ENCODE measurements at places on chromosomes 3 and 15.

- DNase-seq: no peak
Measured at GRCh38 chr3:100554373-100554676, 55.1 kb upstream of the ADGRG7 start.

GRCh38 chr15:90596943-90597342, 67.2 kb downstream of the CRTC3 start:
- DNase-seq: peak; percentile 66

GRCh38 chr15:38226608-38227266, 25.9 kb upstream of the SPRED1 start:
- DNase-seq: no peak

DNA sequence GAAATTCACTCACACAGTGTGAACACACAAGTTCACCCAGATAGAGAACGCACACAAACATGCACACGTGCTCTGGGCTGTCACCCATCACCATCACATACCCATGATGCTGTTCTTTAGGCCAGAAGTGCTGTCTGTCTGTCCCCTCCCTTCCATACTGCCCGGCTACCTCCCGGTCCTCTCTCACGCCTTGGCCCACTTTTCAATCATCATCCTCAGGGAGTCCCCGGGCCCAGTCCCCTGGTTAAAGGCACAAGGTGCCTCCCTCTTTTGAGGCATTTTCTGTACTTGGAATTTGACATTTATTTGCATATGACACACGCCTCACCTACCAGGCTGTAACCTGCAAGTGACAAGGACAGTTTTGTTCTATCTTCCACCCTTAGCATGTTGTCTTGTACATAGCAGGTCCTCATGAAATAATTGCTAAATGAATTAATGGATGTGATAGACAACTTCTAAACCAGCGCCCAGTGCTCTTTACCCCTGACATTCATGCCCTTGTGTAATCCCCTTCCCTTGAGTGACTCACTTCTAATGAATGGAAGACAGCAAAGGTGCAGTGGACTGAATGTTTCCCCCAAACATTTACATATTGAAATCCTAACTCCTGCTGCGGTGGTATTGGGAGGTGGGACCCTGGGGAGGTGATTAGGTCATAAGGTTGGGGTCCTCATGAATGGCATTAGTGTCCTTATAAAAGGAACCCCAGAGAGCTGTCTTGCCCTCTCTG, 73.9 kb upstream of the ADPGK start:
- DNase-seq: no peak

- DNase-seq: no peak
Measured at GRCh38 chr3:53240989-53241972, 14.5 kb downstream of the TKT start.

GRCh38 chr15:57403566-57404325, 27.4 kb downstream of the CGNL1 start:
- no peak for DNase-seq

GRCh38 chr15:92451225-92451825, 57.6 kb downstream of the ST8SIA2 start:
- DNase-seq: no peak

DNA sequence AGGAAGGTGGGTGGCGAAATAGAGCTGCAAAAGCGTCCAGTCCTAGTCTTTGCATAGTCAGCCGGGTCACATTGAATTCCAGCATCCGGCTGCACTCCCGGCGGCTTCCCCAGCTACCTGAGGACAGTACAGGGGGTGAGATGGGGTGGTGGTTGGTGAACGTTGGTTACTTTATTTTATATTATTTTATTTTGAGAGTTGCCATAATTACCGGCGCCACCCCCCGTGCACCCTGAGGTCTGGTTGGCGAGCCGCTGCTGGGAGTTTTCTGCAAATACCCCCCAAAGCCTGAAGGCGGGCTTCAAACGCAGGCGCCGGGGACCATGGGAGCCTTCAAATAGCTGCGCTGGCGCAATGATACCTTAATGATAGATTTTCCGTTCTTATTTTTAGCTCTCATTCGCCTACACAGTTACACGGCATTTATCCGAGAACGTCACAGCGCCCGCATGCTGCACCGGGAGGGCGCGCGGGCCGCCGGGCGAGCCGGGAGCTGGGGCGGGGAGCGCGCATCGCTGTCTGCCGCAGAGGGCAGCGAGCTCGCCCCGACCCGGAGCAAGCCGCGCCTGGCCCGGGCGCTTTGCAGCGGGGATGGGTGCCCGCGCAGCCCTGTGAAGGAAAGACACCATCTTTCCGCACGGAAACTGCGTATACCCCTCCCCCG, 756 bp upstream of the RASGRF1 start:
- DNase-seq: peak; percentile 48

GRCh38 chr3:102059145-102059943, 210.0 kb downstream of the NFKBIZ start:
- no peak for DNase-seq

DNA sequence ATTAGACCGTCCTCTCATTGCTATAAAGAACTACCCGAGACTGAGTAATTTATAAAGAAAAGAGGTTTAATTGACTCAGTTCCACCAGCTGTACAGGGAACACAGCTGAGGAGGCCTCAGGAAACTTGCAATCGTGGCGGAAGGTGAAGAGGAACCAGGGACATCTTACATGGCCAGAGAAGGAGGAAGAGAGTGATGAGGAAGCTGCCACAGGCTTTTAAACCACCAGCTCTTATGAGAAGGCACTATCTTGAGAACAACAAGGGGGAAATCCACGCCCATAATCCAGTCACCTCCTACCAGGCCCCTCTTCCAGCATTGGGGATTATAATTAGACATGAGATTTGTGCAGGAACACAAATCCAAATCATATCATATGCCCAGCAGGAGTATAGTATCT, 138.5 kb downstream of the ALCAM start:
- no peak for DNase-seq

GRCh38 chr15:25545017-25545416, 106.2 kb upstream of the UBE3A start:
- no peak for DNase-seq

DNA sequence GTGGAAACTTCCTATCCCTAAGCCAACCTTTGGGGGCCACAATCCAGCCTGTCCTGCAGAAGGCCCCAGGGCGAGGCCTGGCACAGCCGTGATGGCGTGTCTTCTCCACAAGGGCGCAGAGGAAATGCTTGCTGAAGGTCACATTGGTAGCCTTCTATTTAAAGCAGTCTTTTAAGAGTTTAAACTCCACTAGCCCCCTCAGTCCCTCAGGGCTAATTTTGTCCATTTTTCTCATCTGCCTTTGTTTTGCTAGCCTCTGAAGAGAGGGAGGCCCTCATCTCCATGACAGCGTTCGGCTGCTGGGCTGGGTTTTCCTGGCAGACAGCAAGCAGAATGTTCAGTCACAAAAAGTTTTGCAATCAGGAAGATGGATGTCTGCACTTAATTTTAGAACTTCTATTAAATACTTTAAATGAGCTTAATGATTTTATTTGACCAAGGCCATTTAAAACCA, 40.8 kb downstream of the RARB start:
- DNase-seq: no peak

DNA sequence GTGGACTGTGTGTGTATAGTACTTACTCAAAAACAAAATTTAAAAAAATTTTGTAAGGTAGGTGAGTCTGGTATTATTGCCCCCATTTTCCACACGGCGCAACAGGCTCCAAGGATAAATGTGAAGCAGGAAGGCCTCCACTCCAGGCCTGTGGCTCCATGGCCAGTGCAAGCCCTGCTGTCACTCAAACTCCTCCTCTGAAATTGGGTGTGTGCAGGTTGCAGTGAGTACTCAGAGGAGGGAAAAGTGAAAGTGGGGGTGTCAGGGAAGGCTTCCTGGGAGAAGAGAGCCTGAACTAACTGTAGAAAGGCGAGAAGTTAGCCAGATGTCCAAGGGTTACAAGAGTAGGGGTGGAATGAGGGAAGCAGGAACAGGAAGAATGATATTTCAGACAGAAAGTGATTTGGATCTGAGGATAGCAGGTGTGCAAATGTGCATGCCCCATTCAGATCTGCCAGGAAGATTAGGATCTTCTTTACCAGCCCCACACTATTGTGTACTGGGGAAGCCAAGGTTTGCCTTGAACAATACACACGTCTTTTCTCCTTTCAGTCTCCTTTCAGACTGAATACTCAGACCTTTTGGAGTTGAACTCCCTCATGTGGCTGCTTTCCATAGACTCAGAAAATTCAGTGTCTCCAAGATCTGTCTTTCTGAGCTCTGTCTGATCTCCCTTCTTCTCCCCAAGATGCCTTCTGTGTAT, 48.7 kb upstream of the RYK start:
- no peak for DNase-seq

DNA sequence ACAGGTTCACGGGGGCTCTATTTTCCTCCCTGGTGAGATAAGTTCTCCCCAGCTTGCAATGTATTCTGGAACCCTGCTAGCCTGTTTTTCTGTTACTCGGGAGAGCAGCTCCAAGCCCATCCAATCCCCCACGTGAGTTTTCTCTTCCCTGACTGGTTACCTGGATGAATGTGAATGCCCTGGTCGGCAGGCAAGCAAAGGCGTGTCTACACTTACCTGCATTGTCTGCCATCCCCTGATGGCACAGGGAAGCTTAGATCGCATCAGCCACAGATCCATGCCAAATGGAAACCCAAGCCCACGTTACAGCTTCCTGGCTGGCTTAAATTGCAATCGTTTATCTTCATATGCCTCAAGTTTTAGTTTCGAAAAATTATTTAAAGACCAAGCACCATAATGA, 149.9 kb downstream of the FOXP1 start:
- DNase-seq: no peak

DNA sequence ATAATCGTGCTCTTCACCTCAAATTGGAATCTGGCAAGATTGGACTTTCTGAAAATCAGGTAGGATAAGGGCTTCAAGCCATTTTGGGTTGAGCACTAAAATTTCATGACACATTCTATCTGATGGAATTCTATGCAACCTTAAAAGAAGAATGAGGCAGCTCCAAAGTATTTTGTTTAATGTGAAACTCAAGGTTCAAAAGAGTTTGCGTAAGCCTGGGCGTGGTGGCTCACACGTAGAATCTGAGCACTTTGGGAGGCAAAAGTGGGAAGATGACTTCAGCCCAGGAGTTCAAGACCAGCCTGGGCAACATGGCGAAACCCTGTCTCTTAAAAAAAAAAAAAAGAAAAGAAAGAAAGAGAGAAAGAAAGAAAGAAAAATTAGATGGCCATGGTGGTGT, 3.6 kb upstream of the PLA1A start:
- DNase-seq: no peak

- DNase-seq: no peak
Measured at GRCh38 chr3:127589600-127590281, 792 bp downstream of the TPRA1 start.

DNA sequence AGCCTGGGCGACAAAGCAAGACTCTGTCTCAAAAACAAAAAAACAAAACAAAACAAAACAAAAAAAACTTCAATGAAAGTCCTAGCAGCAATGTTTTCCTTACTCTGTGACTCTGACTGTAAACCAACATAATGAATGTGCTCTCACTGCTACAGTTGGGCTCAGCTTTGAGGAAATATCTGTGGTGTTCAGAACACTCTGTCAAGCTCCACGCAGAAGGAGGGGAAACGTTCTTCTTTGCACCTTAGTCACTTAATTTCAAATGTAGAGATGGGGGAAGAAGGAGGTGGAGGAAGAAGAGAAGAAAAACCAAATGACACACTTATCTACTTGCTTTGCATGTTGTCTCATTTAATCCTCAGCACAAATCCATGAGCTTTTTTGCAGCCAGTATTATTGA, 107.1 kb upstream of the UBE3A start:
- no peak for DNase-seq

- DNase-seq: no peak
Measured at GRCh38 chr3:172333042-172333377, 115.2 kb downstream of the GHSR start.

DNA sequence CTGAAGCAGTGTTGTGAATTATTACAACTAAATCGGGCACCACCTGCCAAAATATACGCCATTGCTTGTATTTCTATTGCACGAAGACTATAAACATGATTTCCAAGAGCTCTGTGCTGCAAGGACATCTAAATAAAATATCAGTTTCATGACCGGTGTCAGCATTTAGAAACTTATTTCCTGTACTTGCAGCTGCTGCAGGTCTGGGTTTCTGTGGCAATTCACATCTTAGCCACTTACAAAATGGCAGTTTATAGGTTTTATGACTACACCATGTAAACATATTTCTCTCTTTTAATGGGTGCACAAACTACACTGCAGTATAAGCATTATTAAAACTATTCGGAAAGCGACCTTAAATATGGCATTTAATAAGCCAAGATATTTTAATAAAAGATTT, 359.4 kb downstream of the VPS13C start:
- no peak for DNase-seq

- DNase-seq: no peak
Measured at GRCh38 chr3:154496978-154497377, 67.0 kb upstream of the GPR149 start.

DNA sequence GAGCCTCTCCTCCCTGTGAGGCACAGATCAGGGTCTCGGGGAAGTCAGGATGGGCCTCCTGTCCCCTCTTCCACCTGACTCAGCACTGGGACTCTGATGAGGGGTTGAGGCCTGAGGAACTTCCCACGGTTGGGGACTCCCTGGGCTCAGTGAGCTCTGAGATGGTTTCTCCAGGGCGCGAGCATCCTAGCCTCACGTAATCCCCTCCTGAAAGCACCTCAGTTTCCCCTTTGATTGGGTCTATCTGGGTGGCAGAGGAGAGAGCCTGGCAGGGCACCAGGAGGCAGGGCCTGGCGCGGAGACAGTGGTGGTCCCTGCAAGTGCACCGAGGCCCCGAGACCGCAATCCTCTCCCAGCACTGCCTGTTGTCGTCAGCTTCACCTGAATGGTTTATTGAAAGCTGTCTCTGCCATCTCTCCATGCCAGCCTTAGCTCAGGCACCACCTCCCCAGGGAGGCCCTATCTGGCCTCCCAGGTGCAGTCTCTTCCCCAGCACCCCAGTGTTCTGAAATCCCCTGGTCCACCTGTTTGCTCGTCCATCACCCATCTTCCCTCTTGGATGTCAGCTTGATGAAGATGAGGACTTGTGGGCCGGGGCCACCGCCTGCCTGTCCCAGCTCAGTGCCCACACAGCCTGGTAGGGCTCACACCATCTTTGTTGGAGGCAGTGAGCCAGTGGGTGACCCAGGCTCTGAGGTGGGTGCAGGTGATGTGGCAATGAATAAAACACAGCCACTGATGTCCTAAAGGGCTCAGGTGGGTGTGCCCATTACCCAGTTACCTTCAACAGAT, 52.2 kb upstream of the PCSK6 start:
- DNase-seq: no peak

- DNase-seq: no peak
Measured at GRCh38 chr15:83322061-83322460, 37.6 kb upstream of the BNC1 start.

GRCh38 chr3:162292409-162292808, 795.8 kb downstream of the OTOL1 start:
- DNase-seq: no peak

DNA sequence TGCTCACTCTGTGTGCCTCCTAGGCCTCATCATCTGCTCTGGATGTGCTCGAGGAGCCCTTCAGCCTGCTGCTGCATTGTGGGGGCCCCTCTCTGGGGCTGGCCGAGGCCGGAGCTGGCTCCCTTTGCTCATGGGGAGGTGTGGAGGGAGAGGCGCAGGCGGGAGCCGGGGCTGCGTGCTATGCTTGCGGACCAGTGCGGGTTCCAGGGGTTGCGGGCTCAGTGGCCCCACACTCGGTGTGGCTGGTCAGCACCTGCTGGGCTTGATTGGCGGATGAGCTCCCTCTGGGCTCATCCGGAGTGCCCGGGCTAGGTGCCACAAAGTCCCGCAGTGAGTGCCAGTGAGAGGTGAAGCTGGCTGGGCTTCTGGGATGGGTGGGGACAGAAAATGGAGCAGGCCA, 264.2 kb downstream of the SI start:
- DNase-seq: no peak

Data from posterior cingulate gyrus (tissue), 11 donors.